ENCODE measurements at places on chromosomes 7 and 10.

- no peak for DNase-seq
Observed at GRCh38 chr10:102815790-102816549, 21.2 kb downstream of the CYP17A1 start.

GRCh38 chr7:119197877-119198527 is 973.5 kb downstream of the ANKRD7 start:
- DNase-seq, result no peak

DNA sequence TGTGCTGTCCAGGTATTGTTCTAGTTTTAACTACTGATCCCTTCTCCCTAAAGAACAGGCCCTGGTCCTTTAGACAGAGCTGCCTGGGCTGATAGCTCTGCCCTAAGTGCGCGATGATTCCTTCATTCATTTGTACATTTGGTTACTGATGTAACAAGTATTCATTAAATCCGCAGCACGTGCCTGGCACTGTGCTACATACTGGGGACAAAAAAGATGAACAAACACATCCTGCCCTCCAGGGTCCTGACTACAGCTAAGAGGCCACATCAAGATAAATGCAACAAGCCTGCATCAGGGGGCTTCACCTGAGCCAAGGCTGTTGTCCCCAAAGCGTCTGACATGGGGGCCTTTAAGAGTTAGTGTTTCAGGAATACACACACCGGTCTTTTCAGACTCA is 99.0 kb upstream of the PODXL start:
- no peak for DNase-seq

DNA sequence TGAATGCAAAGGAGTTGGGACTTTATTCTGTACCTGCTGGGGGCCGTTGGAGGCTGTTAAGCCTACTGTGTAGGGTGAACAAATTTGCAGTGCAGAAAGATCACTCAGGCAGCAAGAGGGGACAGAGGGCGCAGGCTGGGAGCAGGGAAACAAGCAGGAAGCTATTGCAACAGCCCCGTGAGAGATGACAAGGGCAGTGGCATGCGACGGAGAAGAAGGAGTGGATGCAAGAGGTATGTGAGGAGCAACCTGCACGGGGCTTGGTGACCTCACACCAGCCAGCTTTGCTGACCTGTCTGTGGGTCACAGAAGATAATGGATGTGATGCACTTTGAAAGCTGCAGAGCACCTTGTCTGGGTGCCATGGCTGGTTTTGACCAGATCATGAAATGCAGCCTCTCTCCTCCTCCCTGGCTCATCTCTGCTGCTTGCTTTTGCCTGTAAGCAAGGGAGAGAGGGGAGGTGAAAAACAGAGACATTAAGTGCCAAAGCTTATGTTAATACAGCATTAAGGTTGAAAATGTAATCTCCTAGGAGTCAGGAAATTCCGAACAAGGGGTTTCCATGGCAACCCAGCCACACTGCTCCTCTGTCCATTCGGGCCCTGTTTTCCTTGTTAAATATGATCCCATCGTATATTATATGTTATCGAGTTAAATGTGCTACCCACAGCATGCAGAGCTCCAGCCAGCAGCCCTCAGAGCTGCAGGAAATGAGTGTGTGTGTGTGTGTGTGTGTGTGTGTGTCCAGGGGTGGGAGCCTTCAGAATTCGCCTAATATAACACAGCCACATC is 314.3 kb upstream of the ZMIZ1 start:
- no peak for DNase-seq

- no peak for DNase-seq
Observed at GRCh38 chr10:6701289-6701688, 121.2 kb upstream of the PRKCQ start.

- no peak for DNase-seq
Observed at GRCh38 chr10:126538439-126539135, 131.9 kb downstream of the C10orf90 start.

DNA sequence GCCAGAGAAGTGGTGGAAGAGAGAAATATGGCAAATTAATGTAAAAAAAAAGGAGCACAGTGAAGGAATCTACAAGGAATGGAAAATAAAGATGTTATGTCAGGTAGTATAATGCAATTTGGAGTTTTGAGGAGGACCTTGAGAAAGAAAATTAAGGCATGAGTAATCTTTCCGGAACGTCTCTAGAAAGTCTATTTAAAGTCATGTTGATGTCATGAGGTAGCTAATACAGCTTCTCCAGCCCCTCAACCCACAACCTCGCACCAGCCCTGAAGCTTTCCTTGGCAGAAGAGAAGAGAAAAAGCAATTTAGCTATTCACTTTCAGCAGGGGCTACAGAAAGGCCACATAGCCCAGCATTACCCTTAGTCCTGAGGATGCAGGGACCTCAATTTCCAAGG is 22.5 kb downstream of the TRDMT1 start:
- DNase-seq, result no peak

DNA sequence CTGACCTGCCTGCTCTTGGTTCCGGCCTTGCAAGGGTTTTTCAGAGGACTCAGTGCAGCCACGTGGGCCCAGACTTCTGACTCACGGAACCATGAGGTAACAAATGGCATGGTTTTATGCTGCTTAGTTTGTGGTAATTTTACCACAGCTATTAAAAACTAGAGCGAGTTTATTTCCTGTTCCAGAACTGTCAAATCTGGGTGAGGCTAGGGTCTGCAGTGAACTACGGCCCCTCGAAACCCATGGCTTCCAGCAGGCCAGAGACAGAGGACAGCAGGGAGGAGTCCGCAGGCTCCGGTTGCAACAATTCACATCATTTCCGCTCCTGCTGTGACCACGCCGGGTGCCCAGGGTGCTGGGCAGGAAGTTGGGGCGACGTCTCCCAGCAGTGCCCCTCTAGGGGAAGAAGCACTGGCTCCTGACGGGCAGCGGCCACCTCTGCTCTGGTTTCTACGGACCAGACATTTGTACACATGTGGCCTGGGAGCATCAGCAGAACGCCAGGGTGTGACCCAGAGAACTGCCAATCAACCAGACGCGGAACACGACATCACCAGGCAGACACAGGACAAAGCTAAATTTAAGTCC is 74.8 kb downstream of the ADARB2 start:
- no peak for DNase-seq

DNA sequence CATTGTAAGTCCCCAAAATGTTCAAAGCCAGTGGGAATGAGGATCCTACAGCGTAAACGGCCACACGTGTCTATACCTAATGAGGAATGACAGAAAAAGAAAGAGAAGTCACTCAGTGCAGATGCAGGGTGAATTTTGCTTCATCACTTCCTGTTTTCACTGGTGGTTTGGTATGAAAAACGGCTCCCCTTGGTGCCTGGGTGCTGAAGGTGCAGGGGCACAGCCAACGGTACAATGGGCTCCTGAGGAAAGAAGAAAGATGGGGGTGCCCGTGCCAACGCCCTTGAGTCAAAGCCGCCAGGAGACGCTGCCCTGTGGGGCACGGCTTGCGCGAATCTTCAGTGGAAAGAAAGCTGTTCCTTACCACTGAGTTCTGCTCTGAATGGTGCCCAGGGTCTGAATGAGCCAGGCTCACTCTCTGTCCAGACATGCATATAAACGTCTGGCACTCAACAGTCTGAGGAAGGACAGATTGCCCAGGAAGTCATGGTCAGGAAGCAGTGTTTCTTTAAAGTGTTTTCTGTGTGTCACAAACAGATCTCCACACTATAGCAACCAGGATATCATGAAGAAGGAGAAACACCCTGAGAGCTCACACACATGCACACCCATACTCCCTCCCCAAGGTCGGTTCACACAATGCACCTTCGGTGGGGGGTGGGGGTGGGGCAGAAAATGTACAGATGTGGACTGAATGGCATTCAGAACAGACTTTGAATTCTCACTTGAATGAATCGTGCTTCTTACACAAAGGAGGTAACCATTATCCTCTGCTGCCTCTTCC is 105.8 kb downstream of the ELMO1 start:
- DNase-seq, result peak; percentile 60

- no peak for DNase-seq
Observed at GRCh38 chr7:13826752-13827151, 162.7 kb downstream of the ETV1 start.

GRCh38 chr10:104509981-104510380 is 131.1 kb upstream of the SORCS3 start:
- DNase-seq, result no peak

- DNase-seq, result no peak
Observed at GRCh38 chr7:29809533-29810155, 3.3 kb downstream of the WIPF3 start.

GRCh38 chr10:119395280-119396007 is 147.1 kb downstream of the RGS10 start:
- DNase-seq, result no peak

DNA sequence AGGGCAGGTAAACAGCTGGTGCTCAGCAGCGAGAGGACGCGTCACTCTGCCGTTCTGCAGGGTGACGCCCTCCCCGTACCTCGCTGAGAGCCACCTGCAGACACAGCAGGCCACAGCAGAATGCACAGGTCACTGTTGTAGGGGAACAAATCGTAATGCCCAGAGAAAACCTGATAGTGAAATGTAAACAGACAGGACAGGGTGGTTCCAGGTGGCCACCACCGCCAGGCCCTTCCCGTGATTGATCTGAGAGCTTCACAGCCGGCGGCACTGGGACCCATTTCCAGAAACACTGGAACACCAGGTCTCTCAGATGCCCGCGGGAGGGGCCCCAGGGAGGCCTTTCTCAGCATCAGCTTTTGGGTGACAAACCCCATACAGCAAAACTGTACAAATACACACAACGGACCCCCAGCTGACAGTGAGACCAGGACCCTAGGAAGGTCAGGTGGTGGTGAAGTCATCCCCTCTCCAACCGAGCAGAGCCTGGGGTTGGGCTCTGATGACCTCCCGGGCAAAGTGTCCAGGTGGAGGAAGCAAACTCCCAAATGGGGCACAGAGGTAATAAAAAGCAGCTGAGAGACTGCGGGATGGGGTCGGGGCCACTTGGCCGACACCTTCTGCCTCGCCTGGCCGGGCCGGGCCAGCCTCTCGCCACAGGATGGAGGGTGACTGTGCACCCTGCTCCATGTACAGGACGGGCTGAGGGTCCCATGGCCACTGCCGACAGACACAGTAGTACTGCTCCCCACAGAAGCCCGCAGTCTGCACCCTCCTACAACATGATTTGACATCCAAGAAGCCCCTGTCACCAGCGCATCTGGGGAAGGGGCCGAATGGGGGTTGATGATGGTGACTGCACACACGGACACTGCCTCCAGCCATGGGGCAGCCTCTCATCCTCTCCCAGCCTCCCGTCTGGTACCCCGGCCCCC is 4.6 kb downstream of the BHLHA15 start:
- no peak for DNase-seq

DNA sequence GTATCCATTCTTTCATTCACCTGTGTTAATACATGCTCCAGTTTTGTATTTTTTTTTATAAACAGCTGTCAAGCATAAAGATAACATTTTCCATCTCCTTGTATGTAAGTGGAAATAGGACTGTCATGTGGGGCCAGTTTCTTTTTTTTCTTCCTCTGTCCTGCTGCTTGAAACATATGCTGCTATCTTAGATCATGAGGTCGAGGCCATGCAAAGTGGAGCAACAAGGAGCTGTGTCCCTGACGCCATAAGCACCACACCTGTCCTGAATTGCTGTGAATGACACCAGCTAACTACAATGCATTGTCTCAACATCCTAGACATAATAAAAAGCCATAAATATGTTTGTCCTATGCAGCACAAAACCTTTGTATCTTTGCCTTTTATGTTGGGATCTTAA is 37.7 kb upstream of the SLC26A4 start:
- DNase-seq, result no peak

GRCh38 chr10:126628746-126629145 is 41.7 kb downstream of the C10orf90 start:
- no peak for DNase-seq

- no peak for DNase-seq
Observed at GRCh38 chr10:124999433-125000365, 57.8 kb downstream of the ZRANB1 start.

DNA sequence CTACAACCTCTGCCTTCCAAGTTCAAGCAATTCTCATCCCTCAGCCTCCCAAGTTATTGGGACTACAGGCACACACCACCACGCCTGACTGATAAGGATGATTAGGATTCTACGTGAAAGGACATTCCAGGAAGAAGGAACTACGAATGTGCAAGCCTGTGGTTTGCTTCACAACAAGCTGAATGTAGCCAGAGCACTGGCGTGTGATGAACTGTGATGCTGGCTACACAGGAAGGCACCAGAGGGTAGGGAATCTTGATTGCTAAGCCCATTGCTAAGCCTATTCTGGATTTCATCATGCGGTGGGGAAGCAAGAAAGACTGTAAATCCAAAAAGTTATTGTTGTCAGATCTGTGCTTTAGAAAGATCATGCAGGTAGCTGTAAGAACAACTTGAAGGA is 72.3 kb upstream of the SRRM3 start:
- DNase-seq, result no peak

- DNase-seq, result no peak
Observed at GRCh38 chr7:80386686-80387085, 125.2 kb downstream of the GNAT3 start.

- DNase-seq, result no peak
Observed at GRCh38 chr7:77504951-77505350, 32.1 kb upstream of the PTPN12 start.

DNA sequence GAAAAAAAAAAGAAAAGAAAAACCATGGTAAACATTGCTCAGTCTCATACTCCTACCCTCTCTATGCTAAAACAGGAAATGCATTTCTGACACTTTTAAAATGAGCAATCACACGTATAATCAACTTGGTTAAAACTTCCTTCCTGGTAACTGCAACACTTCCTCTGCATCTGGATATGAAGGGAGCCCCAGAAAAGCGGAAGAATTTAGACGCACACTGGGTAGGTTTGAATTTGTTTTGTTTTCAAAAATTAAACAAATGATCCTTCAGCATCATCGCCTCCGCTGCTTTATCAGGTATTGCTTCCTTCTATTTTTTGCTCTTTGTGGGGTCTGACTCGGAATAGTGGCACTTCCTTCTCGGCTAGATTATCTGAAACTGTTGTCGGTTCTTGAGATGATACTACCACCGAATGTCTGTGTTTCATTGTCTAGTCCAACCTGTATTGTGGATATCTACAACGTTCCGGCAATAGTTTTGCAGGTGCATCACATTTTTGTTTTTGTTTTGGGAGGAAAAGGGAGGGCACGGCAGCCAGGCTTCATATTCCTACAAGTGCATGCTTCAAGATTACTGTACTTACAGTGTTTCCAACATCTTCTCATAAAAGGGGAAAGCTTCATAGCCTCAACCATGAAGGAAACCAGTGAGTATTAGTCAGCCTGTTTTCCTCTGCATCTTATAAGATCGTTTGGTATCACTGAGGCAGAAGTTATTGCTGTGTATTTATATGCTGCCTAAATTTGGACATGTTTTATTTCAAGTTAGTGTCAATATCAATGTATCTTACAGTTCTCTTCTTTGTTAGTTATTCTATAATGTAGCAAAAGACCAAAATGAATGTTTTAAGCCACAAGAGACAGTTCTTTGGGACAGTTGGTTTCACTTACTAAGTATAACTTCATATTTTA is at the start of gene PIK3CG:
TSS of gene PIK3CG (plus strand) at position 153 of the 912 bp plus-strand sequence. CDS start 2,280 bp downstream, outside the sequence.
- no peak for DNase-seq

DNA sequence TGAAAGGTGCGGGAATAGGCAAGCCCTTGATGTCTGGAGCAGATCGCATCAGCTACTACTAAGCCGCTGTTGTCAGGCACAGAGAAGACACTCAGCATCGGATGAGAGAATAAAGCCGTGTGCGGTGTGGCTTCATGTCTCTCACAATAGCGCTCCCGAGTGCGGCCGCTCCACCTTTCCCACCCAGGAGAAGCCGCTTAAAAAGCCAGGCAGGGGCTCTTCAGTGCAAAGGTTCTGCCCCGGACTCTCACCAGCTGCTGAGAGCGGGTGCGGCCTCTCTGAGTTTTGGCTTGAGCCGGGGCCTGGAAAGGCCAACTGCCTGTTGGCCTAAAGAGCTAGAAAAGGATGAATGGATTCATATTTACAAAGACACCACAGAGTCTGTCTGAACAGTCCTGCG is 600.6 kb downstream of the DNAJB6 start:
- no peak for DNase-seq

GRCh38 chr7:107147464-107148393 is 21.1 kb upstream of the HBP1 start:
- DNase-seq, result no peak

Measured in activated T-helper 9 cell treated with anti-CD3 and anti-CD28 coated beads, Interleukin-2, amount 50 U/mL, for 16 hours (primary cell).